ENCODE measurements at places on chromosomes 4 and X.

GRCh38 chr4:73573794-73574528 lies 46.3 kb downstream of the RASSF6 start:
- DNase-seq: no peak

DNA sequence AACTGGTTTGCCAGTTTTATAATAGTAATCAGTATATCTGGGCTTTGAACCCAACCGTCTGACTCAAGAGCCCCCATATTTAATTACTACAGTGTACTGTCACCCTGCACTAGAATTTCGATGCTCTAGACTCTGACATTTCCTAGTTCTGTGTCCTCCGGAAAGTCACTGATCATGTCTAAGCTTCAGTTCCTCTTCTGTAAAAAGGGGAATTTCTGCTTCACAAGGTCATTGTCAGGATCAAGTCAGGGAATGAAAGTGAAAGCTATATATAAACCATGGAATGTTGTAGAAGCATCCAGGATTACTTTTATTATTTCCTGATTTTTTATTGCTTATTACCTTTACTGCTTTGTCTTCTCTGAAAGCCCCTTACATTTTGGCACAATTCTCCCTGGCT lies 4.0 kb upstream of the KCNIP4 start:
- no peak for DNase-seq

- DNase-seq: no peak
Measured at GRCh38 chrX:47222751-47223350, 4.4 kb downstream of the CDK16 start.

- no peak for DNase-seq
Measured at GRCh38 chr4:172287117-172287516, 473.9 kb downstream of the GALNTL6 start.

GRCh38 chrX:134007716-134008115 lies 22.3 kb upstream of the GPC3 start:
- DNase-seq: no peak

GRCh38 chr4:132169660-132170059 lies 979.4 kb upstream of the PCDH10 start:
- no peak for DNase-seq

- no peak for DNase-seq
Measured at GRCh38 chrX:108437349-108438109, 693 bp downstream of the COL4A6 start.

- DNase-seq: no peak
Measured at GRCh38 chr4:81611221-81611620, 139.5 kb upstream of the RASGEF1B start.

Measured in SW 1271 (cell line).